ENCODE measurements at places on chromosomes 2 and 18.

DNA sequence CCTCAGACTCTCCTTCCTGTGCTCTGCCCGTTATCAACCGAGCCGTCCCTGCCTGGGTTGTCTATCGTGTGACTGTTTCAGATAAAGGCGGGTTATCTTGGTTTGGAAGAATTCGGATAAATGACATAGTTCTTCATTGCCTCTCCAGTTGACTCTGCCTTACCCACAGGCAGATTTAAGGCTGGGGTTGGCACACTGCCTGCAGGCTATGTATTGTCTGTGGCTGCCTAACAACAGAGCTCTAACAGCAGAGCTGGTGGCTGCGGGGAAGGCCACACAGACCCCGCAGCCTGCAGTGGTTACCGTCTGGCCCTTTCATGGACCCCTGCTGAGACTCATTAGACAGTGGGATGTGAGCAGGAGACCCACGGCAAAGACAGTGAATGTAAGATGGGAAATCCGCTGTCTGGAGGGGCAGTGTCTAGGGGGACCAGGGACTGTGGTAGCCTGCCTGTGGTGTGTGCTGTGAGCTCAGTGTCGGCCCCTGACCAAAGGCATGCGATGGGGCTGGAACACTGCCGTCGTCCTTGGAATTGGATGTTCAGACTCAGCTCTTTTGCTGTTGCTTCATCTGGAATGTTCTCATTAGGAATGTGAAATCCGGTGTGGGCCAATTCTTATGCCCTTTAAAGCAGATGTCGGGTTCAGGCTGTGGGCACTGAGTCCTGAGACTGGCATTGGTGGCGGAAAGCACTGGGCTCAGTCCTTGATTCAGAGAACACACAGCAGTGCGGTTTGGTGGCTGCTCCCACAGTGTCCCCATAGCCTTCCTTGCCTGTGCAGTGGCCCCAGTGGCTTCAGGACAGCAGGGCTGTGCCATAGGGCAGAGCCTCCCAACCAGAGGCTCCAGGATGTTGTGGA is 44.5 kb downstream of the SH3RF3 start:
- DNase-seq: no peak

DNA sequence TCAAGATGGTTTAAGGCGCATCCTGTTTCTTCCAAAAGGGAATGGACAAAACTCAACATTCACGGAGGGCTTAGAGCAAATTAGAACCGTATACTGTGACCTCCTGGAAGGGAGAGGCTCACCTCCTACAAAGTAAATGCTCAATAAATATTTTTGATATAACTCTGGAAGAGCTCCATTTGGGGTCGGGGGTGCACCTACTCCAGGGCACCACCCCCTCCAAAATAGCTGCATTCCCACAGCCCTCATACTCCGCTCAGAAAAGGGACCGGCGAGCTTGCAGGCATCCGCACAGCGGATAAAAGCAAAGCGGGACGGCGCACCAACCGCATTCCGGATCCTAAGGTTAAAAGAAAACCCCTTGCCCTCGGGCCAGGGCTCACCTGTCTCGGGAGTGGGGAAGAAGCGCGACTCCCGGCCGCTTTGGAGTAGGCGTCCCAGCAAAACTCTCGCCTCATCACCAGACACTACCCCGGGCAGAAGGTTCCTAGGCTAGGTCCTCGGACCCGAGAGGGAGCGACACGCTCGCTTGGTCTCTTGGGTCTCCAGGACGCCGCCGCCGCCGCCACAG is 378 bp downstream of the WDPCP start:
- no peak for DNase-seq

DNA sequence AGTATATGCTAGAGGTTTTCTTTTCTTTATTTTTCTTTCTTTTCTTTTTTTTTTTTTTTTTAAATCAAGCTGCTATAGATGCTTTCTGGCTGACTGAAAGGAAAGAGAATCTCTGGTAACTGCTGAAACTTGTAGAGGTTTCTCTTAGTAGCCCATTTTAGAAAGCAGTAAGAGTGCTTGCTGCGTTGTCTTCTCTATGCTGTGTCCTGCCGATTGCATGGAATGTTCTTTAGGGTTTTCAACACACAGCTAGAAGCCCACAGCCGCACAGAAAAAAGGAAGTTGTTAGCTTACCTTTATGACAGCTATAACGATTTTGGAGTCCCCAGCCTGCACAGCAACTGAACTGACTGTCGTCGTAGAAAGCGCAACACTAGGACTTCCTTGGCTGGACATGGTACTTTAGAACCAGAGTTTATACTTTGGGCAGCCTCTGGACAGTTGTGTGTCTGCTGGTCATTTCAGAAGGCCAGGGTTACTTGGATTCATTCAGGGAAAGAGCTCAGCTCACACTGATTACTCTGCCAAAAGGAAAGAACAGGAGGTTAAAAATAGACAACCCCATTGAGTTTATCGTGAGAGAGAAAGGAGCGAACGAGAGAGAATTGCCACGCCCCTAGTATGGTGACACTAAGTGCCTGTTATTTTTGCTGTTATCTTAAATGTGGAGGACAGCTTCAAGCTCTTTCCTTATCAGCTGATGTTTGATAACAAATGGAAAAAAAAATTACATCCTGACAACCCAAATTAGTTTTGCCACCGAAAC is at the start of gene CCDC141:
Gene CCDC141, minus strand, starts transcription at position 592 of the 766 bp plus-strand sequence. Its CDS starts 196 bp downstream, at position 396.
- no peak for DNase-seq

- DNase-seq: no peak
Observed at GRCh38 chr2:25788457-25788856, 89.8 kb downstream of the ASXL2 start.

- DNase-seq: no peak
Observed at GRCh38 chr18:25284281-25284680, 67.7 kb downstream of the ZNF521 start.

- no peak for DNase-seq
Observed at GRCh38 chr2:102224824-102225739, 38.3 kb downstream of the IL1RL2 start.

GRCh38 chr2:119112770-119113488 is 45.6 kb downstream of the C1QL2 start:
- DNase-seq: no peak

DNA sequence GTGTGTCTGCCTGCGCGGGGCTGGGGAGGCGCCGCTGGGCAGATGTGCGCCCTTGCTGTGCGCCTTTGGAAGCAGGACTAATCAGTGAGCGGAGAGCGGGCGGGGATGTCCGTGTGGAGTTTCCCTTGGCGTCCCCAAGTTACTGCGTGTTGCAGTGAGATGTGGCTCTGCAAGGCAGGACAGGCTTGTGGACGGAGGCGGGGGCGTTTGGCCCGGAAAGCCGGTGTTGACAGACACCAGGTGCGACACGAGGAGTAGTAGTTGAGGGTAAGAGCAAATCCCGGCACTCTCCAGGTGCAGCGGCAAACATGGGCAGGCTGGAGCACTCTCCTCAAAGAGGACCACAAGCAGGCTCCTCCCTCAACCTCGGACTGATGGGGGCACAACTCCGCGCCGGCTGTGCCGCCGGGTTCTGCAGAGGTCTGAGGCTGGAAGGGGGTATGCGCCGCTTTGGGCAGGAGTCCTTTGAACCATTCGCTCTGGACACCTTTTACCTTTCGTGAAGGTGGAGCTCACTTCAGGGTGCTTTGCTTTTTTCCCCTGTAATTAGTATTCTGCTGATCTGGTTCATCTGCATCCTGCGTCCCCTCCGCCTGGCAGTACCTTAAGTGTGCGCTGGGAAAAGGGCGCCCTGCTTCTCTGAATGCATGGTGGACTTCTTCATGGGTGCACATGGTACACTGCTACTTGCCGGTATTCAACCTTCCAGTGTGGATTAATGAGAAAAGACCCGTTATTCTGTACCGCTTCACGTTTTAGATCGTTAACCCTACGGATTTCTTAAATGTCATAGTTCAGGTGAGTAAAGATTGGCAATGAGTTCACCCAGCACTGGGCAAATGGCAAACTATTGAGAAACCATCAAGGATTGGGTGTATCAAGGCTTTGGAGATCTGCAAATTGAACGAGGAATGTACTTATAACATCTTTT is 608 bp downstream of the CDH7 start:
- no peak for DNase-seq

DNA sequence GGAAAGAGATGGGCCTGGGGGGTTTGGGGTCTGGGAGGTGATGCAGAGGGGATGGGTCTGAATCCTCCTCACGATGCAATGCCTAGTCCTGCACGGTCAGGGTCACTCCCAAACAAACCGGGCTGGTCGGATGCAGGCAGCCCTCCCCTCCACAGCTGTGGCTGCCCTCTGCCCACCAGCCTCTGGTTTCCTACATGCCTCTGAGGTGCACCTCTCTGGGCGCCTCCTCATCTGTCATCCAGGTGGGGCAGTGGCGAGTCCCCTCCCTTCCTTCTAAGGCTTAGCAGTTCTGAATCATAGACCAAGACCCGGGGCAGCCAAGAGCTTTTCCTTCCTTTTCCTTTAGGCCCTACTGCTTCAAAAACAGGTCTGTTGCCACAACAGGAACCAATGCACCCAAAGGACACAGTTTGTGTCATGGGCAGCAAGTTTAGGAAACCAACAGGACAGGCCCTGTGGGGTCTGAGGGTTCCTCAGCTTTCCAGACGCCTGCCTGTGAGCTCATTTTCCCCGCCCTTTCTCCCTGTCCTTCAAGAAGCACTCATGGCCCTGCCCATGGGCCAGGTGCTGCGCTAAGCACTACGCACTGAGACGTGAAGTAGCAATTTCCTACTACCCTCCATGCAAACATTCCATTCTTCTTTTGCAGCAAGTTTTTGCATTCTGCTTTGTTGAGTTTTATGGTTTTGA is 6.5 kb upstream of the MAL start:
- DNase-seq: no peak

- no peak for DNase-seq
Observed at GRCh38 chr2:28423856-28424605, 31.4 kb downstream of the FOSL2 start.

- no peak for DNase-seq
Observed at GRCh38 chr2:34372967-34373366, 773.9 kb upstream of the FAM98A start.

- no peak for DNase-seq
Observed at GRCh38 chr2:15765211-15765610, 173.5 kb downstream of the DDX1 start.

- DNase-seq: no peak
Observed at GRCh38 chr2:68411397-68412126, 46.5 kb downstream of the PLEK start.

GRCh38 chr18:28511413-28511821 is 334.5 kb upstream of the CDH2 start:
- DNase-seq: no peak

- DNase-seq: no peak
Observed at GRCh38 chr2:75431763-75432162, 129.0 kb downstream of the EVA1A start.

DNA sequence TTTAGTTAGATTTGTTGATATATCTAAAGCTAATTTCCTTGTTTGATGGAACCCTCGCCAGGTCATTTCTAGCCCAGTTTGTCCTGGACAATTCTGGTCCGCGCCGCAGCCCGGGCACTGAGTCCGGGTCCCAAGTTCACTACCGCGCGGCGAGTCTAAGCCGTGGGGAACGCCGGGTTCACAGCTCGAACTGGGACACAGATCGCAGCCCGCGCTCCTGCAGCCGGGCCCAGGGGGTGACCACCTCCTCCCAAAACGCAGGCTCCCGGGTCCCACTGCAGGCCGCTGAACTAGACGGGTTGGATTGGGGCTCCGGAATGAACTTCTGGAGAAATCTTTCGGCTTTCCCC is 681 bp downstream of the ACADL start:
- DNase-seq: no peak

DNA sequence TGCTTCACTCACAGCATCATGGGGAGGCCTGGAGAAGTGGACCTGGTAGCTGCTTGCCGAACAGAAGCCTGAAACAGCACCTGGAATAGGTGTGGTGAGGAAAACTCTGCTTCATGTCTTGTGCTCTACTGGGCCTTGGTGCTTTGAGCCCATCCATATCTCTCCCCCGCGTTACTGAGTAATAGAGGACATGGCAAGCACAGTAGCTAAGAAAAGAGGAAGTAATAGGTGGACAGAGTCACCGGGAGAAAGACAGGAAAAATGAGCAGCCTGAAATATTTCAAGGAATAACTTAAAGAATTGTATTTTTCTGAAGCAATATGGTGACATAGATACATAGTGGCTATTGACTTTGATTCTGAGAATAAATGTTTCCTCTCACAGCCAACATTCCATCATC is 14.0 kb upstream of the HNMT start:
- no peak for DNase-seq

- DNase-seq: no peak
Observed at GRCh38 chr18:64409511-64409910, 260.6 kb upstream of the LINC00305 start.

DNA sequence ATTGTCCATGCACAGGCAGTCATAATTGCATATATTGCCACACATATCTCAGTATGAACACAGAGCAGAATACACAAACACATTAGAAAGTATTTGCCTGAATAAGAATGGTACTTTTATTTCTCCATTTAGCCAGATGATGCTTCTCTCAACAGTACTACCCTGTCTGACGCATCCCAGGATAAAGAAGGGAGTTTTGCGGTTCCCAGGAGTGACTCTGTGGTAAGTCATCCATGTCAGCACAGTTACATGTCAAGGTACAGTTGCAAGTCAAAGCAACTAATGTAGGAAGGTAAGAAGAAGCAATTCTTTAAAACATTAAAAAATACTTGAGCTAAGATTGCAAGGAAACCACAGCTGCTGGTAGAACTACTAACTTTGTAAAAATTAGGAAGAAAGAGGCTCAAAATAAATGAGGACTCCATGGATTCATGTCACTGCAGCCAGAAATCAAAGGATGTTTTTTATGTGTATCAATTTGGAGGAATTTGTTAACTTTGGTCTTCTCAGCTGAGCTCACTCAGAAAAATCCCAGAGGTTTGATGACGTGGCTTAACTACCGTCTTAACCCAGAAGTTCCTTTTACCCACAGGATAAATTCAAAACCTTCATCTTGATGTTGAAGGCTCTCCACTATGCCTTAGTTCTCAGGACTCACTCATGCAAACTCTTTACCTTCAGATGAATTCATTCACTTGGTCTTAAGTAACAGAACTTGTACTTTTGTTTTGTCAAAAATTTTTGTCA is 130.3 kb downstream of the ARHGAP28 start:
- no peak for DNase-seq

DNA sequence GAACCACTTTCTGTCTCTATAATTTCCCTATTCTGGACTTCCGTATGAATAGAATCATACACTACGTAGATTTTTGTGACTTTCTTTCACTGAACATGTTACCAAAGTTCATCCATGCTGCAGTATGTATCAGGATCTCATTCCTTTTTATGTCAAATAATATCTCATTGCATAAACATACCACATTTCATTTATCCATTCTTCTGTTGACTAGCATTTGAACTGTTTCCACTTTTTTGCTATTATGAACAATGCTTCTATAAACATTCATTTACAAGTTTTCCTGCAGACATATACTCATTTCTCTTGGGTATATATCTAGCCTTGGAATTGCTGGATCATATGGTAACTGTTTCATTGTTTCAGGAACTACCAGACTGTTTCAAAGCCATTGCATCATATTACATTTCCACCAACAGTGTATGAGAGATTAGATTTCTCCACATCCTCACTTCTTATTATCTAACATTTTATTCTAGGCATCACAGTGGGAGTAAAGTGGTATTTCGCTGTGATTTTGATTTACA is 186.2 kb downstream of the DYM start:
- DNase-seq: no peak

DNA sequence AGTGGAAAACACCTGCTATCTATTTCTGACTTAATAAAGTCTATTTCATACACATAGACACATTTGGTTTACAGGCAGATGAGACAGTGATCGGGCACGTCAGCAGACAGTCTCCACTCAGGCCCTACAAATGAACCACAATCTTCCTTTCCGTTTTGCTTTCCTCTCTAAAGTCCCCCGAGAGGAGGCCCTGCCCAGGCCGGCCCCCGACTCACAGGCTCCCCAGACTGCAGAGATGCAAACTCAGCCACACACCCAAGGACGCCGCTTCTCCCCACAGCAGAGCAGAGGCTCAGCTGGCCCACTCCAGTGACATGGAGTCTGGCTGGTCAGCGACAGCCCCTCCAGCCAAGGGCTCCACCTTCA is 9.3 kb upstream of the MTERF4 start:
- no peak for DNase-seq

Measured in anterior cingulate cortex (tissue), 58 donors.